ENCODE measurements at places on chromosomes 11 and 22.

GRCh38 chr11:116234989-116235568 is 537.7 kb downstream of the BUD13 start:
- DNase-seq: no peak

DNA sequence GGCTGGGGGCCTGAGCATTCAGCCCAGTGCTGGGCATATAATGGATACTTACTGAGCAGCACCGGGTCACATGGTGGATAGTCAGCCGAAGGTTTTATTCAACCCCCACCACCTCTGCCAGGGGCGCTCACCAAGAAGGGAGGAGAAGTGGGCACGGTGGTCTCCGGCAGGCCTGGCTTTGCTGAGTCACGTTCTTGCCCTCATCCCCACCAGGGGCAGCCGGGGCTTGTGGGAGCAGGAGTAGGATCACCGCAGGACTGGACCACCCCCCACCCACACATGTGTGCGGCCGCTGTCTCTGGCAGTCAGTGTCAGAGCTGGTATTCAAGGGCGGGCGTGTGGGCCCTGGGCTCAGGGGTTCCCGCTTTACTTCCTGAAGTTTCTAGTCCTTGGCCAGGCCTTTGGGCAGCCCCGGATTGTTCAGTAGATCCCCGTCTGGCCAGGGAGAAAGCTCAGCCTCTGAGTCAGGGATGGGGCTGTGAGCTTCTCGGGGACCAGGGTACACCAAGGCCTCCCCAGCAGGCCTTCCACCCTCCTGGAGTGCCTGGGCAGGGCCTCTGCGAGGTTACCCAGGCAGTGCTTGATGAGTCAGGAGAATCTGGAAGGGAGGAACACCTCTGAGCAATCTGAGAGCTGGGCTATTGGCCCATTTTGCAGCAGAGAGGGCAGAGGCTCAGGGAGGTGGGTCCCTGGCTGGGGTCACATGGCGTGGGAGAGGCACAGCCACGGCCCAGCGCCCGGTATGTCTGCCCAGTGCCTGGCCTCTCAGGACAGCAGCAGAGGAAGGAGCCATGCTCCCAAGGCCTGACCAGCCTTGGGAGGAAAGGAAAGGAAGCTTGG is 60.6 kb downstream of the RTL6 start:
- no peak for DNase-seq

DNA sequence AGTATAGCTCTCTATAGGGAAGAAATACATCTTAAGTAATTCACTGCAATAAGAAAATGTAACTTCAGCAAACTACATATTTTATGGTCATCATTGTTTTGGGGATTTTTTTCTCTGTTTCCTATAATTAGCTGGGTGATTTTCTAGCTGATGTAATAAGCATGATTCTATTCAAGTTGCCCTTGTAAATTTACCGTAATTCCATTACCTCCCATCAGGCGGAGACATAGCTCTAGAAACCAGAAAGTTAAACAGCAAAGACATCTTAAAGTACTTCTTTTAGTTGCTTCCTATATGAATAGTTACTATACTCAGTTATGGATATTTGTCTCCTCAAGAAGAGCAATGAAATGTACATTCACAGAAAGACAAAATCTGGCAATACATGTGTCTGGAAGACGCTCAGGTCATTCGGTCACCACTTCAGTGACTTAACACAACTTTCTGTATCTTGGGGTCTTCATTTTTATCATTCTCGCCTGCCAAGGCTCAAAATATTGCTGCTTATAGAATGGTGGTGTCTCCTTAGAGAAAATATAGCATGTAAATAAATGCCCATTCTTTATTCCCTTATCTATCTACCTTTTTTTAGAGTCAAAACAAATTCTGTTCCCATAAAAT is 239.9 kb upstream of the ZC3H12C start:
- peak; percentile 18 for DNase-seq

DNA sequence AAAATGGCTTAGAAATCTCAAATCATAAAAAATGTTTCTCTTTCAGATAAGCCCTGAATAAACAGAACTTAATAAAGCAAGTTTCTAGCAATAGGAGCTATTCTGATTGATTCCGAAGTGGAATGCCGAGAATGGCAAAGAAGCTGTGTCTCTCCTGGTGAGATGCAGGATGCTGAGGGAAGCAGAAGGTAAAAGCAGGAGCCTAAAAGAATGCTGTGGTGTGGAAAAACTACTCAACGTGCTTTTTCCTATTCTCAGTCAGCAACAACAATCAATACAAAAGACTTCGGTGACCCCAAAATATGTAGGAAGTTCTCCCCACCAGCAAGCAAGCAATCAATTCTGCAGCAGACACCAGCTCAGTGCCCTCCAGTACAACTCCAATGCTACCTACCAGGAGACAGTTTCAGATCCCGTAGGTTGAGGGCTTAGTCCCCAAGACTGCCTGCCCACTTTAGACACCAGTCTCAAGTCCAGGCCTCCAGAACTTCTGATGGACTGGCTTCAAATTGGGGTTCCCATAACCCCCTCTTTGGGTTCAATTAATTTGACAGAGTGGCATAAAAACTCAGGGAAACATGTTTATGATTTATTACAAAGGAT is 6.6 kb downstream of the CTSC start:
- no peak for DNase-seq

DNA sequence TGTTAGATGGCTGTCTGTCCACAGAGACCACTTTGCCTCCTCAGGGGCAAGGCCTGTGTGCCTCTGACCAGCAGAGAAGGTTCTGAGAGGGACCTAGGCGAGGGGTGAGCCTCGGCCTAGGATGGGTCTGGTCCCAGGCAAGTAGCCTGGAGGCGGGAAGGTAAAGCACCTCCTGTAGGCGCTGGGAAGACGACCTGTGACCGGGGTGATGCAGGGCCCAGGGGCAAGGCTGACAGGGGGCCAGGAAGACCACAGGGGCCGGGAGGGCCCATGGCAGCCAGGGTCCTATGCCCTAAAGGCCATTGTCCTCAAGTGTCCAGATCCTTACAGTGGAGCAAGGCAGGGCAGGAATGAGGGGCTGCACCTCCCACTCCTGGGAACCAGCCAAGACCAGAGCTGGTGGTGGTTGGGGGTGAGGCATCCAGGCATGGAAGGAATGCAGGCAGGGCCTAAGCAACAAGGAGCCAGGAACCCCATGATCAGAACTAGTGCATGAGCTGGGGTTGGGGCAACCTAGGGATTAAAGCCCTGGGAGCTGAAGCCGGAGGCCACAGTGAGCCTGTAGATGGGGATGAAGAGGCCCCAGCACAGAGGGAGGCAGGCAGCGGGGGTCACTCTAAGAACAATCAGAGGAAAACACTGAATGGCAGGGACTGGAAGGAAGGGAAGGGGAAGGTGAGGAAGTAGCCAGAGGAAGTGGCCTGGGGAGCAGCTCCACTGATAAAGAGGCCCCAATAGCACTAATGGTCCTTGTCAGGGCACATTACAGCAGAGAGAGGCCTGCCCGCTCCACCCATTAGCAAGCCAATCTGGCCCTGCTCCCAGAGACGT is 32.9 kb upstream of the KLHL35 start:
- no peak for DNase-seq
